AG09309 (cell line): ENCODE measurements at places on chromosomes 6 and 20.

DNA sequence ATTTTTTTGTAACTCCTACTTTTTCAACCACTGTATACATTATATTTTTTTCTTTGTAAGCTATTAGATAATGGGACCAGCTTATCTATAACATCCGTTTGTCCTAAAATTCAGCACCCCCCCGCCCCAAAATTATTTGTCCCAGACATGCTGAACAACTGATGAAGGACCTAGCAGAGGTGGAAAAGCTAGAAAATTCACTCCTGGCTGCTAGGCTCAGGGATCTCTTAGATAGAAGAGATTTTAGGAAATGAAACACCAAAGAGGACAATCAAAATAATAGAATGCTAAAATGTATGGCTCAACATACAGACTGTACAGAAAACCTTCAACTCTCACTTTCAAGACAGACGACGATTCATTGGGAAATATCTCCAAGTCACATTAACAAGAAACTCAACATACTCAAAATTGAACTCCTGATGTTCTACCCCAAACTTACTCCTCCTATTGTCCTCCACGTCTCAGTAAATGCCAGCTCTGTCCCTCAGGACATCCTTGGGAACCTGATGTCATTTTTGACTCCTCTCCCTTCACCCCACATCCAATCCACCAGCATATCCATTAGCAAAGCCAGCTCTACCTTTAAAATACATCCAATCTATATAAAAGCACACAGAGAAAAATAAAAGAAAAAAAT is 4.7 kb downstream of the SOD2 start:
- no peak for DNase-seq

- no peak for DNase-seq
Observed at GRCh38 chr6:163667372-163668060, 253.0 kb downstream of the QKI start.

- no peak for DNase-seq
Observed at GRCh38 chr20:34515484-34516246, 557 bp upstream of the DYNLRB1 start.

GRCh38 chr20:58976061-58976730 is 4.9 kb upstream of the NELFCD start:
- no peak for DNase-seq

DNA sequence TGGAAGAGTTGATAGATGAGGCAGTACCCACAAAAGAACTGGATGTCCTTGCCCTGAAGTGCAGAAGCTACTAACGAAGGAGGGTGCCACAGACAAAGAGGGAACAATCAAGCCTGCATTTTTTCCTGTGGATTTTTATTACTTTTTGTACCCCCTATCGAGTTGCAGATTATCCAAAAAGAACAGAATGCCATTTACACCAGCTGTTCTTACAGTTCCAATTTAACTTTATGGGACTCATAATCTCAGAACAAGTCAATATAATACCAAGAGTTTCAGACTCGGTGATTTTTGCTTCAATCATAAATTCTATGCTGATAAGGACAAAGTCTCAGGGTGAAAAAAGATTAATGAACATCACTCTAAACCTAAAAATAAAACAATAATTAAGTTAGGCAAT is 4.0 kb upstream of the CNKSR3 start:
- no peak for DNase-seq

GRCh38 chr6:149334682-149335160 is 17.2 kb downstream of the TAB2 start:
- DNase-seq, result no peak

GRCh38 chr6:161235776-161236633 is 37.9 kb downstream of the AGPAT4 start:
- no peak for DNase-seq

GRCh38 chr6:126086560-126086959 is 100.2 kb downstream of the TRMT11 start:
- no peak for DNase-seq

DNA sequence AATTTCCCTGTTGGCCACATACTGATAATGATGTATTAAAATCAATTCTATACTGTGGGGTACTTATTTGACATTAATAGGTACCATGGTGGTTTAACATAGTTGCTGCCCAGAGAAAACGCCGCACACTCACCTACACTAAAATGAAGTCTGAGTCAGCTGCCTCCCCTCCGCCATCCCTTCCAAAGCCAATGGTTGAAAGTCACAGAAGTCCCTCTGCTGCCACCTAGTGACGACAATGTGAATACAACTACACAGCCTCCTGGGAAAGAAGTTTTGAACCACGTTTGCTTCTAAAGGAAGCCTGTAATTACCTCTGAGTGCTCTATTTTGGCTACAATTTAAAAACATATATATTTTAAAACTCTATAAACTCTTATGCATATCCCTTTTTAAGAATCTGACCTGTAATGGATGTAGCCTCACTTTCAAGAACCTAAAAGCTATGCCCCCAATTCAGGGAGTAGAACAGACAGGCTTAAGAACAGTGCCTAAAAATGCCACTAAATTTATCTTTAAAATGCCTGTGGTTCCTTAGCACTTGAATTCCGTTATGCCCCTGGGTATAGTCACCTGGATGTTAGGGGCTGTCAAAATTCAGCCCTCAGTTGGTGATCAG is 20.6 kb upstream of the ECI2 start:
- no peak for DNase-seq

GRCh38 chr20:36591854-36592641 is 13.5 kb upstream of the RAB5IF start:
- DNase-seq, result no peak

GRCh38 chr6:76742919-76743318 is 670.5 kb upstream of the IMPG1 start:
- no peak for DNase-seq

DNA sequence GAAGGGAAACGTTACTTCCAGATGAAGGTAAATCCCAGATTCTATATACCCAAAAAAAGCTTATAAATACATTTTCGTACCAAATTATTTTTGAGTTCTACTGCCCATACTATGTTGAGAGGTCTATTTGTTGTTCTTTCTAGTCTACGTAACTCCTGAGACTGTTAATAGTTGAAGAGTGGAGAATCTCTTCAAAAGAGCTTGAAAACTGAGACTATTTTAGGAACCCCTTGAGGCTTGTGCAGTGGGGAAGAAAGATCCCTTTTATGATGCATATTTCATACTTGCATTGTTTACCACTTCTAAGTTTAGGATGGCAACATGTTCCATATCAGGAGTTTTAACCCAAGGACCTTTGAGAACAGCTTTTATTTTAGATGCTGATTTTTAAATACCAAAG is 245.0 kb downstream of the TMEM242 start:
- DNase-seq, result no peak

- DNase-seq, result no peak
Observed at GRCh38 chr6:96837081-96837971, at the start of gene GPR63. TSS of gene GPR63 (minus strand) at chr6:96837477. CDS start at chr6:96799731, 37,746 bp downstream.
